ENCODE measurements at places on chromosomes 1 and 21.

DNA sequence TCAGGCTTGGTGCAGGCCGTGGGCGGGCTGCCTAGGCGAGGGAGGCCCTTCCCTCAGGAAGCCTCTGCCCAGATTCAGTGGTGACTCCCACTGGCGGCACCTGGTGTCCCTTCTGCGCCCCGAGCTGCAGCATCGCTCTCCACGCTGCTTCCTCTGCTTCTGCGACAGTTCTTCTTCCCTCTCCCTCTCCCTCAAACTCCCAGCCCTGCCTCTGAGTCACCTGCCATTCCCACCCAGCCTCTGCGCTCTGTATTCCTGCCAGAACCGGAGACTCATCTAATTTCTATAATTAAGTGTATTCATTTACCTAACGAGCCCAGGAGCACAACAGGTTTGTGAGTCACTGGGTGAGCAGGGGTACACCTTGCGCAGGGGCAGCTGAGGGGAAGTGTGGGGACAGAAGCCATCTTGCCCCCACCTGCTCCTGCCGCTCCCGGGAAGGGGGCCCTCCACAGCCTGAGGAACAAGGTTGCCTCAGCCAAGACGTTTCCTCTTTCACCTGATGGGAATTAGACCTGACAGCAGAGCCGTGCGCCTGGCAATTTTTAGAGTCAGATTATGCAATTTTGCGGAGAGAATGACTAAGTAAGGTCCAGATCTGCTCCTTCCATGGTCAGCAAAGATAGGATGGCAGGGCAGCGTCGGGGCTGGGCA, 19.4 kb downstream of the KCNC4 start:
- DNase-seq: no peak

- DNase-seq: no peak
Measured at GRCh38 chr1:93579891-93580290, 101.7 kb downstream of the BCAR3 start.

DNA sequence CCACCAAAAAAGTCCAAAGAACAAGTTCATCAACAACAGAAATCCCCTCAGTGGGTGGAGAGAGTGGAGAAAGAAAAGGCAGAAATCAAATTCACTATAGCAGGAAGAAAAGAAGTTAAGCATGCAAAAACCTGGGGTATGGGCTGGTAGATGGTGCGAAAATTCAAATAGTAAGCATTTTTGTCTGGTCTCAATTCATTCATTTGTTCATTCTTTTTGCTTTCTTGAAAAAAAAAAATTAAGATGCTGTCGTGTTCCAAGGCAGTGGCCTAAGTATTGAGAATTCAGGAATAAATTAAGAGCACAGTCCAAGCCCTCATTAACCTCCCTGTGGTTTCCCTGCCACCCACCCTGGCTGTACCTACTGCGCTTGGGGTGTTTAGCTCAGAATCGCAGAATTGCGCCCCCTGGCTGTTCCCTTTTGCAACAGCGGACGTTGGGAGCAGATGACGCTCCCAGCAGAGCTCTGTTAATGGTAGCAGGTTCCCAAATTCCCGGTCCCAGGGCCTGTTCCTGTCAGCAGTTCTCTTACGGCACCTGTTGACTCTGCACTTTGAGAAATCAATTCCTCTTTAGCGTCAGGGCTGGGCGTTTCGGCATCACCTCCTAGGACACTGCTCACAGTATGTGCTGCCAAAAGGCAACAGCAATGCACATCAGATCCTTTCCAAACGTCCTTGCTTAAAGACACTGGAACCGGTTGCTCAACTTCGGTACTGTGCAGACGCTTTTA, 34.0 kb upstream of the SSX2IP start:
- DNase-seq: peak; percentile 52

DNA sequence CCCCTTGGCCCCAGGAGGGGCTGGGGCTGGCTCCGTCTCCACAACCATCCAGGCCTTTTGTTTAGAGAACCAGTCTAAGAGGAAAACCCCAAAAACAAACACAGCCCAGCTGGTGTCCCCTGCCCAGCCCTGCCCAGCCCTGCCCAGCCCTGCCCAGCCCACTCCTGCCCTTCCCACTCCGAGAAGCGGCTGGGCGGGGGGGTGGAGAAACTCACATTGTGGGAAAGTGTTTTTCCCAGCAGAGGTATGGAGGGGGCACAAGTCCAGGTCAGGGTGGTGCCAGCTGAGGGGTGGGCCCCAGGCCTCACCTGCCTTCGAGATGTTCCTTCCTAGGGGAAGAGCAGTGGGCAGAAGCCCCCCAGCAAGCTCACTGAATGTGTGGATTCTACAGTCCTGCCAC, 10.0 kb upstream of the FAM131C start:
- no peak for DNase-seq

DNA sequence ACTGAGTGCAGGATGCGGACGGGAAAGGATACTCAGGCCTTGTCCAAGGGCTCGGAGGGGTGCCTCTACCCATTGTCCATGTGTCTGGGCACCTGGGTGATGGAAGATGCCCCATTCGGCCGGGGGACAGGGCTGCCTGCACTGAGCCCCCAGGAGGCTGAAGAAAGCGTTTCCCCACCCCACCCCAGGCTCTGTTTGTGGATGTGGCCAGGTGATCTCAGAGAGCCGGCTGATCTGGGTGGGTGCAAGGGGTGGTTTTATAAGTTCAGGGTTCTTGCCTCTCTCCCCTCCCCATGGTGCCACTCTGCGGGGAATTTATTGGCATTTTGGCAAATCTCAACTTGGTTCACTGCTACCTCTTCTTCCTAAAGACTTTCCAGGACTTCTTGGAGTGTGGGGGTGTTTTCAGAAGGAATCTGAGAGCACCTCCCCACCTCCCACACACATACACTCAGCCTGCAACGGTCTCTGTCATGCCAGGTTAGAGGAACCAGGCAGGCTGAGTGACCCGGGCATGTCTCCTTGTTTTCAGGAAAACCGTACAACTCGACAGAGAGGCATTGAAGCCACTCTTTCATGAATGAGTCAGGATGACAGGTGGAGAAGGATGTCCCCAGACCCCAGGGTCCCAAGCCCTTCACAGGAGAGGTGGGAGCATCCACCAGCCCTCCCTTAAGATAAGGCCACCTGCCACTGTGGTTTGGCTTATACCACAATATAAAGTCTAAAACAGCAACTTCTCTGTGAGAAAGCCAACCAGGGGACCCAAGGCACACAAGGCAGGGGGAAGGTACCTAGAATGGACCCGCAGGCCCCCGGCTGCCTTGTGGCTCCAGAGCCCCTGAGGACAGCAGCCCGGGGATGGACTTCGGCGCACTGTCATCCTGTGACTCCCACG, 174.9 kb downstream of the ETS2 start:
- DNase-seq: no peak

DNA sequence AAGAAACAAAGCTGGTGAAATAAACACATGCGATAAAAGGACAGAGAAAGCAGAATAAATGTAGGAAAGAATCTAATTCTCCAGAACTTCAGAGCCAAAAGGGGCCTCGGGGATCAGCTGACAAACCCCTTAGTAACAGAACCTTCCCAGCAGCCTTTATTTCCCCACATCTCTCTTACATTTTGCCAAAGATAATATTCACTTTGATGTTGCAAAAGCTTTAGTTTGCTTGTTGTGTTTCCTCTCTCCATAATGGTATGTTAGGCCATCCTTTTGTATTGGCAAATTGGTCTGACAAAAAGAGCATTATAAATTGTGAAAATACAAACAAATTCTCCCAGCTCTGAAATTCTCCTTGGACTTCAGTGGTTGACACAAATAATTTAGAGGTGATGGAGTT, 54.9 kb downstream of the OPTC start:
- DNase-seq: no peak

DNA sequence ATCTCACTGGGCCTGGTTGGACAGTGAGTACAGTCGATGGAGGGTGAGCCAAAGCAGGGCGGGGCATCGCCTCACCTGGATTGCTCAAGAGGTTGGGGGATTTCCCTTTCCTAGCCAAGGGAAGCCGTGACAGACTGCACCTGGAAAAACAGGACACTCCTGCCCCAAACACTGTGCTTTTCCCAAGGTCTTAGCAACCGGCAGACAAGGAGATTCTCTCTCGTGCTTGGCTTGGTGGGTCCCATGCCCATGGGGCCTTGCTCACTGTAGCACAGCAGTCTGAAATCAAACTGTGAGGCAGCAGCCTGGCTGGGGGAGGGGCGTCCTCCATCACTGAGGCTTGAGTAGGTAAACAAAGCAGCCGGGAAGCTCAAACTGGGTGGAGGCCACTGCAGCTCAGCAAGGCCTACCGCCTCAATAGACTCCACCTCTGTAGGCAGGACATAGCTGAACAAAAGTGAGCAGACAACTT, 11.3 kb downstream of the C1orf105 start:
- DNase-seq: no peak
